ENCODE measurements at places on chromosomes 1 and 21. TPM values are rescaled to one million over a fixed set of nuclear protein-coding genes. Genes with fewer than 3 reads are reported as not detected.
A peak's percentile ranks its signal among the peaks of the same experiment; 100 is the strongest.

DNA sequence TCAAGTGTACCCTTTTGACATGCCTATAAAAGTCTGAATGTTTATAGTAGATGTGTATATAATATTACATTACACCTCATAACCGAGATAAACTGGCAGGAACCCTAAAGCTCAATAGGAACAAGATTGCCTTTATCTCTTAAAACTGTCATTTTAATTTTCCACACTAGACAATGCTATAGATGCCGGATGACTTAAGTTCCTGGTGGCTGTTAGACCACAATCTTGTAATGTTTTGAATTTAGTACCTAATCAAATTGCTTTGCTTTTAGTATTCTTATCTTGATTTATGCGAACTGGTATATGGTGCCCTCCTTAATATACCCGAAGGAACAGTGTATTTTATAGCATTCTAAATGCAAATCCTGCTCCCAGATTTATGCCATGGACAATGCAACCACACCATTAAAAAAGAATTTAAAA, 1397.0 kb upstream of the ADGRL4 start:
- no peak for DNase-seq

DNA sequence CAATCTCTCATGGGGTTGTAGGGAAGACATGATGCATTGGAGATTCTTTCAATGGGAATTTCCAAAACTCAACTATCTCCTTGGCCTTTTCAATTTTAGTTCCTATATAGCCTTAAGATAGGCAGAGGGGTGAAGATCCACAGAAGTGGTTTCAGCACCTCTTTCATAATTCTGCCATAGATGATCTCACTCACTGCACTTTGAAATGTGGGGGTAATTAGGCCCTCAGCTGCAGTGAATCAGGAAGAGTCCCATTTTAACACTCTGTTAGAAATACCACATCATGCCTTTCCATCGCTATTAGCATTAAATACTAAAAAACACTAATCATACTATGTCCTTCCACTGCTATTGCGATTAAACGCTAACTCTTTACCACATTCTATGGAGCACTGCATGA, 25.1 kb upstream of the EEIG2 start:
- no peak for DNase-seq

- no peak for DNase-seq
Observed at GRCh38 chr1:29176576-29176975, 5.1 kb downstream of the SRSF4 start.

GRIK1 gene
- not detected for total RNA-seq

PLCH2 gene
- 0.28 TPM for total RNA-seq

GRCh38 chr1:28803051-28803450, 8.9 kb upstream of the OPRD1 start:
- no peak for DNase-seq

DNA sequence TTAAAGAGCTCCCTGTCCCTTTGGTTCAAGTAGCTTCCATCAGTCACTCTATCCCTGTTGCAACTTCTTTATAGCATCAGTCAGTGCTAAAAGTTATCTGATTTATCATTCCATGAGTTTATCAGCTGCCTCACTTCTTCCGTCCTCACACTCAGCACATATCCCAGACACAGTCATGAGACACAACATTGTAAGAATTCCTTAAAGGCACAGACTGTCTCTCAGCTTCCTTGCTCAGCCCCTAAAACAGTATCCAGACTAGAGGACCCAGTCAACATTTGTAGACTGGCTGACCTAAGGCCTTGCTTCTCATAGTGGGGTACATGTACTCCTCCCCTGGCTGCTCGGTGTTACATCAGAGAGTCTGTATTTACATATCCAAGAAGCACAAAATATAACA, 164.9 kb upstream of the ADGRL2 start:
- DNase-seq = no peak

PTGFRN gene
- total RNA-seq = 0.90 TPM

- DNase-seq = no peak
Observed at GRCh38 chr1:98849969-98850636, 154.6 kb downstream of the PLPPR5 start.

GRCh38 chr1:81151206-81151605, 649.5 kb upstream of the ADGRL2 start:
- DNase-seq = peak; percentile 62

DNA sequence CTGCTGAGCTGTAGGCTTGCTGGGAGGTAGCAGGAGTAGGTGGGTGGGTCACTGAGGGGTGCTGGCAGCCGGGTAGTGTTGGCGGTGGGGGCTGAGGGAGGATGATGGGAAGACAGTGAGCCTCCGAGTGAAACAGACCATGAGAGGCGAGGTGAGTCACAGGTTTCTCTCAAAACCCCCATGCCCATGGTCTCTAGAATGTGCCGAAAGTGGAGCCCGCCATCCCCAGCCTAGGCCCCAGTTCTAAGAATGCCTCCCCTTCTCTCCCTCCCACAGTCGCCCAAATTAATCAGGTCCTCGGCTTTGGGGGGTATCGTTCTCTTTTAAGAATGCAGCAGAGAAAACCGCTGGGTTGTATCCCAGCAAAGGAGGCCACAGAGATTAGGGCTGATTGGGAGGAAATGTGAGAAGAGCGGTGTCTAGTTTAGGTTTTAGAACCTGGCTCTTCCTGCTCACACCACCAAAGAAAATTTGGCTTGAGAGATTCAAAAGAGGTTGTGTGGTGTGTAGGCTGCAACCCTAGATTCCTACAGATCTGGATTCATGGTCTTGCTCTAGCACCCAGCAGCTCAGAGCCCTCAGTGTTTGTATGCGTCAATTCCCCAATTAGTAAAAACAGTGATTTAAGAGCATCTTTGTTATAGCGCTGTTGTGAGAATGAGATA, 27.7 kb upstream of the IL19 start:
- DNase-seq = no peak

XCL2 gene
- total RNA-seq = not detected

CAPN8 gene
- total RNA-seq = not detected

DNA sequence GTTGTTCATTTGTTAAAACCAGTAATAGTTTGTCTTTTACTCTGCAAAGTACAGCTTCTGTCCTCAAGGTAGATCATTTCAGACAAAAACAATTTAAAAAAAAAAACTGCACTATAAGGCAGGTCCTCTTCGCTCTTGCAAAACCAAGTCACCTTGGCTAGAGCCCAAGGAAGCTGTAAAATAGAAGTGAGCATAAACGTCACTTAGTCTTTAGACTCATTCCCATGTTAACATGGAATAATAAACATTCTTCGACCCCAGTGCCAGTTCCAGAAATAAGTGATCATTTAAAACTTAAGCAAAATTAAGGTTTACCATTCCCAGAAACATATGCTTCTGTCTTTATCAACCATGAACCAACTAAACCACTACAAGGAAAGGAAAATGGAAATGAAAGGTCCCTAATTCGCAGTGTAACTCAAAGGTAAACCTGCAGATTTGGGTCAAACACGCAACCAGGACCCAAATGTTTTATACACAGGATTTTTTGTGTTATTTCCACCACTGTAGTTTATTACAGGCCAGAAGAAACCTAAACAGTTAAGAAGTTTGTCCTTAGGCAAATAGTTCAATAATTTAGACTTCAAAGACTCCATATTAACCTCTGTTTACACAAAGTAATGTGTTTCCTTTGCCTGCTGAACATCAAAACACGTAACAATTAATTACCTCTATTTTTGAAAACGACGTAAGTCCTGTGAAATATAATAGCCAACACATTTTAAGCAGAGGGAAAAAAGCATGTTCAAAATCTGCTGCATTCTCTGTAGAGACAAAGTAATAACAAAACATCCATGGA, 54.6 kb downstream of the TGFBR3 start:
- DNase-seq = peak; percentile 86

DNA sequence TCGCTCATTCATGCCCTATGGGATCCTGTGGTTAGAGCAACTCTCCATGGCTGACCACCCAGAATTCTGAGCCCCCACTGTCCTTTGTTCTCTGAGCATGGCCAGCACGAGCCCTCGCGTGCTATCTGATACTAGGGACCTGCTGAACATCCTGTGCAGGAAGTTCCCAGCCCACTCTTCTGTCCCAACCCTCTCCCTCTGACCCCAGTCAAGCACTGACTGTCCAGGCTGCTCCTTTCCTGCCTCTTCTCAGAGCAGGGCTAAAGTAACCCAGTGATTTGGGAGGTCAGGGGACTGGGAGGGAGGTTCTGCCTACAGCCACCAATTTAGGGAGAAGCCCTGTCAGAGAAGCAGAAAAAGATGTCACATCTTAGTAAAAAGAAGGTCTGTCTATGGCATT, 21.2 kb downstream of the CYP4B1 start:
- no peak for DNase-seq

NPR1 gene
- total RNA-seq = not detected

TCEANC2 gene
- 3.1 TPM for total RNA-seq

NR1I3 gene
- not detected for total RNA-seq

SLAMF7 gene
- not detected for total RNA-seq

DNA sequence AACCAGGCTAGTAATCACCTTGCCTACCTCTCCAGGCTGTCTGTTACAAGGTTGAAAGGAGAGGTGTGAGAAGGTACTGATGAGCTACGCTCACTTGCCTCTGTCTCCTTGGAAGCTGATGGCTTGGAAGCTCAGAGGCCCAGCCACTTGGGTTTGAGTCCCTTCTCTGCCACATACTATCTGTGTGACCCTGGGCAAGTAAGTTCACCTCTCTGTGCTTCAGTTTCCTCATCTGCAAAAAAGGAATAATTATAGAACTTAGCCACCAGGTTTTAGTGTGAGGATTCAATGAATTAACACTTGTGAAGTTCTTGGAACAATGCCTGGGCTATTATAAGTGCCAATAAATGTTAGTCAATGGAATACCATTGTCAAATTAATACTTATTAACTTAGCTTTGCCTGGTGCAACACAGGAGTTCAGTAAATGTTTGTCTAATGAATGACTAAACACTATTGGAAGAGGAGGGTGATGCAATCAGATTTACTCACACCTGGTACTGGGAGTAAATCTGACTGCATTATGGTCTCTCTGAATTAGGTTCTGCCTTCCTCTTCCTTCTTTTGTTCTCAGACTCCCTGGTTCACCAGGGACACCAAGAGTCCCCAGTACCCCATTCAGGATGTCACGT, 55.5 kb downstream of the TRABD2B start:
- DNase-seq = no peak

HHAT gene
- 2.8 TPM for total RNA-seq

- peak; percentile 79 for DNase-seq
Observed at GRCh38 chr1:22712502-22713271, 2.0 kb downstream of the EPHB2 start.

- DNase-seq = peak; percentile 17
Observed at GRCh38 chr1:96116731-96117130, 604.9 kb upstream of the PTBP2 start.

- no peak for DNase-seq
Observed at GRCh38 chr1:154207262-154207661, 1.1 kb upstream of the CFAP141 start.

GRCh38 chr1:182601416-182601786, 2.8 kb downstream of the RGS16 start:
- DNase-seq = peak; percentile 76

DNA sequence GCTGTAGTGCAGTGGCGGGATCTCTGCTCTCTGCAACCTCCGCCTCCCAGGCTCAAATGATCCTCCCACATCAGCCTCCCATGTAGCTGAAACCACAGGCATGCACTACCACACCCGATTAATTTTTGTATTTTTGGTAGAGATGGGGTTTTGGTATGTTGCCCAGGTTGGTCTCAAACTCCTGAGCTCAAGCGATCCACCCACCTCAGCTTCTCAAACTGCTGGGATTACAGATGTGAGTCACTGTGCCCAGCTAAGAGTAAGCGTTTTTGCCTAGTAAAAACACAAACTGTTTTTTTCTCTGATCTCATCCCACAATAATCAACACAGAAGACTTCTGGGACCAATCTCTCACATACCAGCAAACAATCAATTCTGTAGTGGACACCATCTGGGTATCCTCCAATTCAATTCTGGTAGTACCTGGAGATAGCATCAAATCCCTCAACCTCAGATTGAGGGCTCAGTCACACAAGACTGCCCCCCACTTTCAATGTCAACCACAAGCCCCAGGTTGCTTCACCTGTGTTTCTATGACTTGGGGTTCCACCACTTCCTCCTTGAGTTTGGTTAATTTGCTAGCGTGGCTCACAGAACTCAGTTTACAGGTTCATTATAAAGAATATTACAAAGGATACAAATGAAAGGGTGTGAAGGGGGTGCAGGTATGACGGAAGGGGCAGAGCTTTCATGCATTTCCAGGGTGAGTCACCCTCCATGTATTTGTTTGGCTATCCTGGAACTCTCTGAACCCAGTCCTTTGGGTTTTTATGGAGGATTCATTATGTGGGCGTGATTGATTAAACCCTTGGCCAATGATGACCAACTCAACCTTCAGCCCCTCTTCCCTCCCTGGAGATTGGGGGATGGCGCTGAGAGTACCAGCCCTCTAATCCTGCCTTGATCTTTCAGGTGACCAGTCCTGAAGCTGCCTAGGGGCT, 40.0 kb upstream of the RHOU start:
- no peak for DNase-seq

DNA sequence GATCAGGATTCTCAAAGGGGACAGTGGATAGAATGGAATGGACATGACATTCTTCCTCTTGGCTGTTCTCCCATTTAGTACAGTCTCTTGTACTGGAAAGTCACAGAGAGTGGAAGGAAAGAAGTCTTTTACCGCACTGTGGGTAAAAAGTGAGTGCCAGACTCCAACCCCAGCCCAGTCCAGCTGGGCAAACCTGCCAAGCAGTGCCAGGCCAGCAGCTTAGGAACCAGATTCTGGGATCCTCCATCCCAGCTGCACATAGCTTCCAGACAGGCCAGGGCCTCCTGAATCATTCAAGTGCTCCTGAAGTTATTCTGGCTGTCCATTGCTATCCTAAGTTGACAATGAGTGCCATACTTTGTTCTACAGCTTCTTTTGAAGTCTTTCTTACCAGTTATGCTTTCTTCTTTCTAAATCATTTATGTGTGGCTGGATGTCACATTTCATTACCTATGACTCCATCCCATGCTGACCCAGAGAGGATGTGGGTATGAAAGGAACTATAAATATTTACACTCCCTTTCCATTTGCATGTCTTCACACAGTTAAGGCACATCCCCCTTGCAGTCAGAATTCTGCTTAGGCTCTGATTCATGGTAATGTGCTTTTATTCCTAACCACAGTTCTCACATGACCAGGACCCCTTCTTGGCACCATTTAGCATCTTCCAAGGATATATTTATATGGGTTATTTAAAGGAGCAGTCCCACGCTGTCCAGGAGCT, 88.9 kb downstream of the AK5 start:
- peak; percentile 99 for DNase-seq

- DNase-seq = peak; percentile 46
Observed at GRCh38 chr1:158121604-158122254, 59.0 kb upstream of the CD1D start.

GRCh38 chr1:216478238-216478637, 55.0 kb upstream of the USH2A start:
- no peak for DNase-seq
